ENCODE measurements at places on chromosomes 12 and 14.

GRCh38 chr12:47280543-47281300 lies 201.0 kb upstream of the AMIGO2 start:
- DNase-seq = no peak

DNA sequence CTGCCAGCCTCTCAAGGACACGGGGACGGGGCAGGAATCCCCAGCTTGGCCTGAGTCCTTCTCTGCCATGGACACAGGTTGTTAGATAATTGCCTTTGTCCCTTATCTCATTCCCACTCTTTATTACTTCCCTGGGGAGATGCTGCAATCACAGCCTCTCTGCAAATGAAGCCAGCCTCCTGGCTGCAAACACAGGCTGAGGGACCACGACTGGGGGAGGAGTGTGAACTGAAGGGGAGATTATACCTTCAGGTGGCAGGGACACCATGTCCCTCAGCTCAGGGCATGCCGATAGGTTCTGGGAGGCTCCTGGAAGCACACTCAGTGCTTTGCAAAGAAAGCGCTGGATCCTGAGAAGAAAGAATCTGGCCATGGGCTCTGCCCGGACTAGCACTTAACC lies 16.1 kb upstream of the CHGA start:
- peak; percentile 50 for DNase-seq

DNA sequence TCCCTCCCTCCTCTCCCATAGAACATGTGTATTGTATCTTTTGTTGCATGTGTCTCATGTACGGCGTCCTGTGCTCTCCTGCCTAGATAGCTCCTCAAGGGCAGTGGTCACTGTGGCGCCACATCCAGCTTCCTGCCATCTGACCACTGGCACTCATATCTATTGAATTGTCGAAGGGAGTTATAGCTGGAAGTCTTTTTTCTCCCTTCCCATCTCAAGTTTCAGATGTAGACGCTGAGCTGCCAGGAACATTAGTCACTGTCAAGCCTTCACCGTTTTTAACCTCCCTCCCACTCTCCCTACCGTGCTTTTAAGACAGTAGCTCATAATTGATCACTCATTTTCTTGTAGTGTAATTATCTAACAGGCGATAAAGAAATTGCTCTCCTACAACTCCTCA lies 33.0 kb downstream of the MTHFD1 start:
- DNase-seq = no peak

DNA sequence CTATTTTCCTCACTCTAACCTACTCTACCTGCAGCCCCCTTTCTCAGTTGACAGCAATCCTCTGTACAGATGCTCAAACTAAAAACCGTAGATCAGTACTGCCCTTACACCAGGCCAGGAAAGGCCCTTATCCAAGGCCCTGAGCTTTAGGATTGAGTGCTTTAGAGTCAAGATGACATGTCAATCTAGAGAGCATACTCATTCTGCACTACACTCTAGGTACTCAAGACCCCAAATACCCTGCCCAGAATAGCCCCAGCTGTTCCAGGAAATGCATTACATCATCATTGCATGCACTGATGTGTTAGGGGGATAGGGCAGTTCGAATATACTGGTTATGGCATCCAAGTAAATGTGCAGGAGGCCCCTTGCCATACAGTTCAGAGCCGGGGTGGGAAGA lies 3.5 kb upstream of the PHLDA1 start:
- no peak for DNase-seq
